ENCODE measurements at places on chromosomes 1 and 21.

DNA sequence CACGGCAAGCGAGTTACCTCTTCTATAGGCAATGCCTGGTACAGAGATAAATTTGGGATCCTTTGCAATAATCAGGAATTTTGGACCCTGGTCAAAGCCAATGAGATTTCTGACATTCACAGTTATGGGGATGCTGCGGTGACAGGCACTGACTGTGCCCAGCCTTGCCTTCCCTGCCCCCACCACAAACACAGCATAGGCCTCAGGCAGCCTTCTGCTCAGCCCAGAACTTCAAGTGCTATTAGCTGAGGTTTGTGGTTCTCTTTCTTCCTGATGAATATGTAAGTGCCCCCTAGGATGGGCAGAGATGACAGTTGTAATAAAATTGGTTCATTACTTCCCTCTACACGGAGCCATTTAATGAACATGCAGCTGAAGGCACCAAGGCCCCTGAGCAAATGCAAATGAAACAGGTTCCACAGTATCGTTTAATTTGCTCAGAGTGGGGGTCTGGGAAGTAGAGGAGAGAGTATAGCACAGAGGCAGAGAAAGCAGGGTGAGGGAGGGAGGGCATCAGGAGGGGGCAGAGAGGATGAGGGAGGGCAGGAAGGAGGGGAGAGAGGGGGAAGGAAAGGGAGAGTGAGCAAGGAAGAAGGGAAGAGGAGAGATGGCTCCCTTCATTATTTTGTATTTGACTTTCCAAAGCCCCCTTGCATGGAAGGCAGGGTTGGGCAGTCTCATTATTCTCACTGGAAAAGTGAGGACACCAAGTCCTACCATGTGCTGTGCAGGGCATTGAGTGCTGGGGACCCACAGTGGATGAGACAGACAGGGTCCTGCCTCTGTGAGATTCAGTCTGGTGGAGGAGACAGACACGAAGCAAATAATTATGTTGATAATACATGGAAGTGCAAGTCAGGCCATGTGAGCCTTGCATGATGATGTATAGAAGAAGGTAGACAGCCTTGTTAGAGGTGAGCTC is 513.0 kb downstream of the PTPRU start:
- no peak for DNase-seq

DNA sequence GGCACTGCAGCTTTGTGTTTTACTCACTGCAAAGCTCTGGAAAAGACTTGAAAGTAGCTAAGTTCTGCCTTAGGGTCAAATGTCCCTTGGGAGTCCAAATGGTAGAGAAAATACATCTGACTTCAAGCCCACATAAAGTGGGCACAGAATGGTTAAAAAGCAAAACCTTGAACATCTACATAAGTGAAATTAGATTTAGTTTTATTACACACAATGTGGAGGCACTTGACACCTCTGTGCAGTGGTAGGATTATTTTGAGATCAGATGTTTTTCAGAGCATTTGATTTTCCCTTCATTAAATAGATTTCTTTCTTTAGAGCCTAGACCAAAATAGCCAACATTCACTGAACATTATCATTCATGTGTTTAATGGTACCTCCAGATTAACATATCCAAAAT is 11.2 kb upstream of the FCRL3 start:
- no peak for DNase-seq

DNA sequence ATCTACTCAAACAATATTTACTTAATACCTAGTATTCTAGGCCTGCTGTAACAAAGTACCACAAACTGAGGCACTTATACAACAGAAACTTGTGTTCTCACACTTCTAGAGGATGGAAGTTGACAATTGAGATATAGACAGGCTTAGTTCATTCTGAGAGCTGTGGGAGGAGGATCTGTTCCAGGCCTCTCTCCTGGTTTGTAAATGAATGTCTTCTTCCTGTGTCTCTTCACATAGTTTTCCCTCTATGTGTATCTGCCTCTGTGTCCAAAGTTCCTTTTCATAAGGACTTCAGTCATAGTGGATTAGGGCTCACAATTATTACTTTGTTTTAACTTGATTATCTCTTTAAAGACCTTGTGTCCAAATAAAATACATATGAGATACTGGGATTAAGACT is 251.1 kb downstream of the COL11A1 start:
- no peak for DNase-seq

- DNase-seq: no peak
Measured at GRCh38 chr21:23686737-23687523, 1920.4 kb downstream of the MRPL39 start.

DNA sequence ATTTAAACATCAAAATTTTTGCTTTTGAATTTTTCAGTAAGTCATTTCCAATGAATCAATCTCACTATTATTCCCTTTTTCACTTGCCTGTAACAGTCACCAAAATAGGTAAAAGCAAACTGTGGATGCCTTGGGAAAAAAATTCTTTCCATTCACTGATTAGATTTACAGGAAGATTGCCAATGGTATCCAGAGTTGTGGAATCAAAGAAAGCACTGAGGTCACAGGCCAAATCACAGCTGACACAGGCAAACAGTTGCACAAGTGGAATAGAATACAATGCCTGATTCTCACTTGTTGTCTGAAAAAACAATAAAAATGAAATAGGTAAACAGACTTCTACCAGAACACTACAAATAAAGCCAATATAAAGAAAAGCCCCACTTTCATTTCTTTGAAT is 48.4 kb downstream of the LTN1 start:
- no peak for DNase-seq

DNA sequence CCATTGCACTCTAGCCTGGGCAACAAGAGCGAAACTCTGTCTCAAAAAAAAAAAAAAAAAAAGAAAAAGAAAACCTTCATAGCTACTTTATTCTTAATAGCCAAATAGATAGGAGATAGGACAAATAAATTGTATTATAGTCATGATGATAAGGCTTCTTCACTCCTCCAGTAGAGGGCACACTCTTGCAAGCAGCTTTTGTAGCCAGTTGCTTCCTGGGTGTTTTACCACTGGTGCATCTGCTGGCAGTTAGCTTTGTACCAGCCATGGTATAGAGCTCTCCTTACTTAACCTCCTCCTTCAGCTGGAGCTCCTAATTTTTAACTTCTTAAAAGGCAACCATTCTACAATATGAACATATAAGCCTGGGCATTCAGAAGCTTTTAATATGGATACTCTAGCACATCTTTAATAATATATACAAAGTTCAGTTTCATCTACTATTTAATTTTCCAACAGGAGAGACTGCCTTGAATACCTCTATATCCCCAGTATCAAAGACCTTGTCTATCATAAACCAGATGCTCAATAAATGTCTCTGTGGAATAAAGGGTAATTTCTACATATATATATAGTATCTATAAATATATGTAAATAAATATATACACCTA is 35.8 kb downstream of the EVI5 start:
- DNase-seq: no peak

GRCh38 chr1:233024199-233024598 is 73.8 kb downstream of the NTPCR start:
- DNase-seq: no peak

DNA sequence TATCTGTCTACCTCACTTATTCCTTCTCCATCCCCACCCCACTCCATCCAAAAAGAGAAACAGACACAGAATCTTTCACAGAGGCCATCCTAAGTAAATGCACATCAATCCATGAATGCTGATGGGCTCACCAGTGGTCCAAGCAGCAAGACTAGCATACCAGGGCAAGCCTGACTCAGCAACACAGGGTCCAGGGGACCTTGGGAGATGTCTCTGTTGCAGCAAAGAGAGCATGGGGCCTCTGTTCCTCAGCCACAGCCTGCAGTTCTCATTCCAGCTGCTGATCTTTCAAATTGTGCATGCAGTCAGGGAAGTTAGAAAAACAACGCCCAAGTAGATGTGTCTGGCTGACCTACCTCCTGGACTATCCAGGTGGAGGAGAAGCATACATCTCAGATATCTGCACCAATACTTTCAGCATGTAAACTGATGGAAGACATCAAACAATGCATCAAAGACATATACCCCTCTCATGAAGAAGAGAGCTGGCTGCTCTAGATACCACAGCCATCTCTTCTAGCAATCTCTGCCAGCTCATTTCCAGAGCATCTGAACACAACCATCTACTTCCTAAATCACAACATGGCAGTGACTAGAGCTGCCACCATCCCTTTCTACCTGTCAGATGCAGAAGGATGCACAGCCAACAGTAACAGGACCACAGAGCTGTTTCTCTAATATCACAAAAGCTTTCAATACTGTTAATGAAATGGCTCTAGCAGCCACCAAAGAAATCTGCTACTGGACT is 54.5 kb downstream of the CD34 start:
- DNase-seq: no peak

DNA sequence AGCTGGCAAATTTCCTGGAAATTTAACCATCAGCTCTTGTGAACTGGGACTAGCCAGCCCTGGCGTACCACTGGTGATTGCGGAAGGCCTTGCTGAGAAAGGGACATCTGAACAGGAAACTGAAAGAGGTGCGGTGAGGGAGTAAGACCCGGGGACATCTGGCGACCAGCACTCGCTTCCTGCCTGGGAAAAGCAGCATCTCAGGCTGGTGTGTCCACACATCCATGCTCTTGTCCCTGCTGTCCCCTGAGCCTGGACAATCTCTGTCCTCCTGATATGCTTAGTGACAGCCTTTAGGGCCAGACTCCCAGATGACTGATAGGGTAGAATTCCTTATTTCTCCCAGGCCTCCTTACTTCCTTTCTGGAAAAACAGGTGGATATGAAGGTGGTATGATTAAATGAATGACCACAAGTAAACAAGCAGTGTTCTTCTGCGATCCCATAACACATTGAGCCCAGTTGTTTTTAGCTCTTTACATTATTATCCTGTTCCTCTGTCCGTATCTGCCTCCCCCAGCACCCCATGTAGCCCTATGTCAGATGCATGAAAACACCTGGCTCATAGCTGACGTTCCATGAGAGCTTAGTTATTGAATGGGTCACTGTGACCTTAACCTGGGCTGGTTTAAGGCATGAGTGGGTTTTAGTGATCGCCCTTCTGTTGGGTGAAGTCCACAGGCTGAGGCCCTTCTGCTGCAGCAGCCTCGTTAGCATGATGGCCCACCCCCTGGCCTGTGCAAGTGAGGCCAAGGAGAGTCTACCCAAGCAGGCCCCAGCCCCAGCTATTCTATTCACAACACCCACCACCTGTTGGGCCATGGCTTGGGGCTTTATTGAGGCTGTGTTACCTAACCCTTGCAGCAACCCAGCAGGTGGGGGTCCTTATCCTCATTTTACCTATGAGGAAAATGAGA is 76.1 kb upstream of the GADD45A start:
- DNase-seq: no peak

DNA sequence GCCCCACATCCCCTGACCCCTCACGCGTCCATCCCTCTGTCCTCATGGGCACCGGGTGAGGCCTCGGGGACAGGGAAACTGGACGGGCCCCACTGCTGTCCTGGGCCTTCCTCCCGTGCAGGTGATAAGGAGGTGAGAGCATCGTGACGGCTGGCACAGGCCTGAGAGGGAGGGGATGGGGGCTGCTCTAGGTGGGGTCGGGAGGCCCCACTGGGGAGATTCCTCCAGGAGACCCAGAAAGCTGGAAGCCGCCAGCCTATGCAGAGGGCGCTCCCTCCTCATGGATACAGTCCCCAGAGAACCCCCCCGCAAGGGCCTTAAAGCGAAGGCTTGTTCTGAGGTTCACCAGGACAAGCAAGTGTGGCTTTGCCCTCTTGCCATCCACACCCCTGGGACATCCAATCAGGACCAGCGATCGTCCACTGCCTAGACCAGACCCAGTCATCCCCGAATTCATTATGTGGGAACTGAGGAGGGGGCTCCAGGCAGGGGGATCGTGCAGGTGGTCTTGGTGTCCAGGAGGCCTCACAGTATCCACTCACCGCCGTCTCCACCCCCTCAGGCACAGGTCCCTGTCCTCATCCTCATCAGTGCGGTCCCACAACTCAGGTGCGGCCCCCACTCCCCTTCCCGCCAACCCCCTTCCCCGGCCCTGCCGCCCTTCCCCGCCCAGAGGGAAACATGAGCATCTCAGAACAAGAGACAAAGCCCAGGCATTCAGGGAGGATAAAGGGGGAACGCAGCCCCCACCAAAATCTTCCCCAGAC is 45.3 kb upstream of the COL18A1 start:
- no peak for DNase-seq

DNA sequence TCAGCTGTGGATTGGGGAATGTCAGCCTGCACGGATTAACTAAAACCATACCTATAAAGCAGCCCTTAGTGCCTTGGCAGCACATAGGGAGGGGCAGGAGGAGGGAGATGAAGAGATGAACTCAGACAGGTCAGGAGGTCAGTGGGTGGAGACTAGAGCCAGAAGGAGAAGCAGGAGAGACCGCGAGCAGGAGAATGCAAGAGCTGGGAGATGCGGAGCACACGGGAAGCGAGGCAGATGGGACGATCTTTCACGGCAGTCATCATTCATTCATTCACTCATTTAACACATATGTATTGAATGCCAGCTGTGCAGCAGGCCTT is 41.9 kb downstream of the NEK2 start:
- no peak for DNase-seq

- no peak for DNase-seq
Measured at GRCh38 chr1:70856201-70856600, 191.4 kb downstream of the PTGER3 start.

DNA sequence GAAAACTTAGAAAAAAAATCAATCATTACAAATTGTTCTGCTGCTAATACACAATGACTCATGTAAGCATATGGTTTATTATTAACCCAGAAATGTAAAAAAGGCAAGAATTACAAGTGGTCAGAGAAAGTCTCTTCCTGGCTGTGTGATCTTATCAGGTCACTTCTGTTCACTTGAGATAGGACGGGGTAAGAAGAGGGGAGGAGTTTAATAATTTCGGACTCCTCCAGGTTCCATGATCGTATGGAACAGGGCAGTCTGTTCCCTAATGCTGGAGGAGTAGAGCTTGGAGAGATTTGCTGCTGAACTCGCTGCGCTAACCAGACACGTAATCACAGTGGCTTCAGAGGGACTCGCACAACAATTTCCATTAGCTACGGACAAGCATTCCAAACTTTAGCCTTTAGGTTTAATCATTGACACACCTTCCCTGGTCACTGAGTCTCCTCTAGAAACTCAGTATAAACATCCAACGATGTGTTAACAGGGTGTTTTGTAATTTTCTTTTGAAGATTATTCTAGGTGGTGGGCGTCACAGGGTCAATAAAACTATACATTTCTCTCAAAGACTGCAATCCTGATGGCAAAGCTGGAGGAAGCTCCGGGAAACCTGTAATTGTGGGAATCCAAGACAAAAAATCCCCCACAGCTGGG is 1.3 kb downstream of the CRYZ start:
- DNase-seq: no peak

- no peak for DNase-seq
Measured at GRCh38 chr1:207861442-207862177, 49.3 kb downstream of the CD34 start.

DNA sequence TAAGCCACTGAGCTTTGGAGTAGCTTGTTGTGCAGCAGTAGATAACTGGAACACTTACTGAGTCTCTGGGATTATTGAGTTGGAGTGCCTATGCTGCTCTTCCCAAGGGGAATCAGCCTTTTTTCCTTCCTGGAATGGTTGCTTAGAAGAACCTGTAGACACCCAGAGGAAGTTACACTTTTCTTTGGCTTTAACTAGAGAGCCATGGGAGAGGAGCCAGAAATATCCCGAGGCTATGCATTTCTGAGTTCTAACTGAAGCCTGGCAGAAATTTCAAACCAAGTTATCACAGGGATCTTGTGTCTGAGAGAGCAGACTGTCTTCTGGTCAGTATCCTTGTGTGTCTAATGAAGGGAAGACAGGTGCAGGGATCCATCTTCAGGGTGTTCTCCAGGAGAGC is 28.3 kb downstream of the LAMC1 start:
- no peak for DNase-seq

Data from heart right ventricle (tissue), 16 donors.